ENCODE measurements at places on chromosomes 16 and 17.

DNA sequence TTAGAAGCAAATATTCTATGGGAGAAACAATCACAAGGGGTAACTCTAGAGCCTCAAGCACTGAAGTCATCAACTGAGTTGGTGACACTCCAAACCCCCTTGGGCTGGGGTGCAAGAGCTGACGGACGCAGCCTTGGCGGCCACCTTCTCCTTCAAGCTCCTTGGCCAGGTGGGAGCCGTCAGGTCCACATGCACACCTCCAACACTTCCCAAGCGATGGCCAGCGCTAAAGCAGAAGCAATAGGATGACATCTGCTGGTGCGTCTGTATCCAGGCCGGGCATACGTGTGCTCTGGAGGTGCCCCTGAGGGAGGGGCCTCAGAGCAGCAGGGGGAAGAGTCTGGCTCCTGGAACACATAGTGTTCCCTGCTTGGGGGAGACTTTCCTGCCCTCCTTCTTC is 12.2 kb upstream of the FOXJ1 start:
- DNase-seq, result no peak

DNA sequence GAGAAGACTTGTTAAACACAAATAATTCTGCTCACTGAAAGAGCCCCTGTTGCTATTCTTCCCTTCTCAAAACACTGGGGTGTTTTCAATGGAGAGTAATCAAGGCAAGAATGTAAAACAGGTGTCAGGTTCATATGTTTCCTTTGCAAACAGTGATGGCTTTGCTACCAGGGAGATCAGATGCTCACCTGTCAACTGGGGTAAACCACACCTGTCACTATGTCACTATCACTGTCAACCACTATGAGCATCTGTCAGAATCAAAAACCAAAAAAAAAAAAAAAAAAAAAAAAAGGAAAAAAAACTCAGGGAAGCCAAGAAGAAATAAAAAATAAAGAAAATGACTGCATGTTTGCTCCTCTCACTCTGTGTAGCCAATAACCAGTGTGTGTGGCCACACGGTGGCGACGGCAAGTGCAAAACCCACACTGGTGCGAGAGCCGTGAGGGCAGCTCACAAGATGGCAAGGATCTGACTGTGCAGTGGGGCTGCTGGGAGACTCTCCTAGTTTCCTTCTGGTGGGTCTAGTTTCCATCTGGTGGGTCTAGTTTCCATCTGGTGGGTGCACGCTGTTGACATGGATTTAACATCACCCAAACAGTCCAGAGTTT is 22.7 kb downstream of the USP22 start:
- no peak for DNase-seq

DNA sequence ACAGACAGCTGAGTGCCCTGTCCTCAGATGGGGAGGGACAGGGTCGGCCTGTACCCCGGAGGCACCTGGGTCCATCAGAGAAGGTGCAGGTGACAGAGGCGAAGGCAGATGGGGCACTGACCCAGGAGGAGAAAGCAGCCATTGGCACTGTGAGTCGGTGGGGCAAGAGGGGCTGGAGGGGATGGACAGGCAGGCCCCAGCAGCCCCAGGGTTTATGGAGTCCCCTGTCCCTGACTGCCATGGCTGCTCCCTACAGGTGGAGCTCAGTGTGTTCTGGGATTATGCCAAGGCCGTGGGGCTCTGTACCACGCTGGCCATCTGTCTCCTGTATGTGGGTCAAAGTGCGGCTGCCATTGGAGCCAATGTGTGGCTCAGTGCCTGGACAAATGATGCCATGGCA is 32.1 kb downstream of the ANKRD40 start:
- DNase-seq, result no peak

DNA sequence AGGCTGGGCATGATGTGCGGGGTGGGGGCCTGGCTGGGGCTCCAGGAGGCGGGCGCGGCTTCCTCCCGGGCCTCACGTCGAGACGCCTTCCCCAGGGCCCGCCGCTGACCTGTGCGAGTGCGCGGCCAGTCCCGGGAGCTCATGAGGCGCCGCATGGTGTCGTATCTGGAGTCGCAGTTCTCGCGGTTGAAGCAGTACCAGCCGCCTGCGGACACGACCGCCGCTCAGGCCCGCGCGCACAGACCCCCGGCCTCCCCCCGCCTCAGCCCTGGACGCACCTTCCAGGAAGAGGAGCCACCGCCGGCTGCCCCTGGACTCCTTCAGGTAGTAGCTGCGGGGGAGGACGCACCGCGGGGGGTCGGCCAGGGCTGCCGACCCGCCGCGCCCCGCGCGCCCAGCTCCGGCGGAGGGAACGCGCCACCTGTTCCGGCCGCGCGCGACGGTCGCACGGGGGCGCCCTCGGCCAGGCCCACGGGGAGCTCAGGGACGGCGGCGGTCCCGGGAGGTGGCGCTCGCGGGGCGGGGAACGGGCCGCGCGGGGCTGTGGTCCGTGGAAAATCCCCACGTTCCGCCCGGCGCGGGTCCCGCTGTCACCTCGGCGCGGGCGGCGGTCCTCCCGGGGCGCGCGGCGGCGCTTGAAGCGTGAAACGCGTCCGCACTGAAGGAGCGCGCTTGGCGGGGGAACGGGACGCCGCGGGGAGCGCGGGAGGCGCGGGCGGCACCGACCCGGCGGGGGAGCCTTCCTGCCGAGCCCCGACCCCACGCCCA is 1.4 kb downstream of the NOTUM start:
- peak; percentile 84 for DNase-seq

DNA sequence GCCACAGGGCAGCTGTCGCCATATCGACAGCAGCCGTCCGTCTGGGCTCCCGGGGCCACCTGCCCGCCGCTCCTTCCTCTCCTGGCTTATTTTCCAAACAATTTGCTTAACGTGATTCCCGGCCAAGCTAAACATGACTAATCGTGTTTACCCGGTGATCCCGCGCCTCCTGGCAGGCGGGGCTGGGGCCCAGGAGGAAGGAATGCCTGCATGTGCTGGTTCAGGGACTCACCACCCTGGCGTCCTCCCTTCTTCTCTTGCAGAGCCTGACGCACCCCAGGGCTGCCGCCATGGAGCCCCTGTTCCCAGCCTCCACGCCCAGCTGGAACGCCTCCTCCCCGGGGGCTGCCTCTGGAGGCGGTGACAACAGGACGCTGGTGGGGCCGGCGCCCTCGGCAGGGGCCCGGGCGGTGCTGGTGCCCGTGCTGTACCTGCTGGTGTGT is 6.1 kb downstream of the SSTR5 start:
- no peak for DNase-seq

DNA sequence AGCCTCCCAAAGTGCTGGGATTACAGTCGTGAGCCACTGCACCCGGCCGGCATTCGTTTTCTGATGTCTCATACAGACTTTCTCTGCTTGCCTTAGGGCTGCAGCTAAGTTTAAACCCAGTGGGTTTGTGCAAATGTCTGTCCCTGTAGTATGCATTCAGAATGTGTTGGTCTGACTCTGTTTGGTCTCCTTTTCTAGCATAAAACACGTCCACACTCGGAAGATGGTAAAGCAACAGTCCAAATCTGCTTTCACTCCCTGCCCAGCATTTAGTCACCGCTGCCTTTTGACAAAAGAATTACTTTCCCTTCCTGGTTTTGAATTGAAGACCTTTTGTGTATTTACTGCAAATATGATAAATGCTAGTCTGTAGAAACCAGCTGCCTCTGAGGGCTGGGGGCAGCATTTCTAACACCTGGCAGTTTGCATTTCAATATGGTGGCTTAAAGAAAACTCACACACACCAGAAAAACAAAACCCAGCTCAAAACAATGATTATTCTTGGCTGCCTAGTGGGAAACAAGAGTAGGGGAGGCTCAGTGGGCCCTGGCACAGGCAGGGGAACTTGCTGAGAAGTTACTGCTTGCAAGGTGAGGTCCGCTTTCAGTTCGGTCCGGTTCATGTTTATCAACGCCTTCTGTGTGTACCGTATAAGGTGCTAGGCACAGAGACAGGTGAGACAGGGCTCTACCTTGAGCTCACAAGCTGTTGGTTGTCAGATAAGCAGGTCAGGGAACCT is 56.9 kb downstream of the MSI2 start:
- DNase-seq, result no peak

DNA sequence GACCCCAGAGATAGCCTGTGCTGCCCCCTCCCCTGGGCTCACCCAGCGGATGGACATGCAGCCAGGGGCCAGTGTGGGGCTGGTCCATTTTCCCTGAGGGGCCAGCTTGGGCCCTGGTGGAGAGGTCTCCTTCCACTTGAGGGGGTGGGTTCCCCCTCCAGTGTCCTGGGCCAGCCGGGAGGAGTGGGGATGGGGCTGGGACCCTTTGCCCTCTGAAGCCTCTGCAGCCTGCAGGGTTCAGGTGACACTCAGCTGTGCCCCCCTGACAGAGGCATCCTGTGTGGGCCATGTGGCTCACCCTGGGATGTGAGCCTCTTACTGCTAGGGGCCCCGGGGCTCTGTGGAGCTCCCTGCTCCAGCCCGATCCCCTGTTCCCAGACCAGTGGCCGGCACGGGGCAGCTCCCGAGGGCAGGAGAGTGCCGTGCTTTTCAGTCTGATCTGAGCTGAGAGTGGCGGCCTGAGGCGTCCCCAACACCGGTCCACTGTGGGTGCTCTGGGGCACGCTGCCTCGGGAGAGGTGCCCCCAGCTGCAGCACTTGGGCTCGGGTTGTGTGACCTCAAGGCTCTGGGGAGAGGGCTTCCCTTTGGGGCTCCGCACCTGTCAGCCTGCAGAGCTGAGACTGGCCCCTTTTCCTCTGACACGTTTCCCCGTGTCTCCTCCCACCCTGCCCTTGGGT is 439 bp upstream of the GNG13 start:
- no peak for DNase-seq

DNA sequence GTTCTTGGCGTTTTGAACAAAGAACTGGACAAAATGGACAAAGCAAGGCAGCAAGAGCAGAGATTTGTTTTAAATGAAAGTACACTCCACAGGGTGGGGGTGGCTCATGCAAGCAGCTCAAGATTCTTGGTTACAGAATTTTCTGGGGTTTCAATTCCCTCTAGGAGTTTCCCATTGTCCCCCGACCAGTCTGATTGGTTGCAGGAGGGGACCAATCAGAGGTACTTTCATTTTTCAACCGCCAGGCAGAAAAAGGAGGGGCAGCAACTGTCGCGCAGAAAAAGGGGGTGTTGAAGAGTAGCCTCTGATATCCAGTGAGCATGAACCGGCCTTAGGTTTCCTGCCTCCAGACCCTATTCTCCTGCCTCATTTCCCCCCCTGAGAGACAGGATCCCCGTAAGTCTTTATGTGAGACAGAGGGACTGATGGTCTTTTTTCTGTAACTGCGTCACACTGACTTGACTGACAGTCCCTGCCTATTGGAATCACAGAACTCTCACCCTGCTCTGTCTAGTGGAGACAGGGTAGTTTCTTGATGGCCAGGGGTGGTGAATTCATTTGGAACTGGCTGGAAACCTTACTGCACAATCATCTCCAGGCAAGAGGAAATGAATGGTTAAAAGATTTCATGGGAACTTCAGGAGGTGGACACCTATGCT is 59.4 kb upstream of the ALOX12 start:
- no peak for DNase-seq

DNA sequence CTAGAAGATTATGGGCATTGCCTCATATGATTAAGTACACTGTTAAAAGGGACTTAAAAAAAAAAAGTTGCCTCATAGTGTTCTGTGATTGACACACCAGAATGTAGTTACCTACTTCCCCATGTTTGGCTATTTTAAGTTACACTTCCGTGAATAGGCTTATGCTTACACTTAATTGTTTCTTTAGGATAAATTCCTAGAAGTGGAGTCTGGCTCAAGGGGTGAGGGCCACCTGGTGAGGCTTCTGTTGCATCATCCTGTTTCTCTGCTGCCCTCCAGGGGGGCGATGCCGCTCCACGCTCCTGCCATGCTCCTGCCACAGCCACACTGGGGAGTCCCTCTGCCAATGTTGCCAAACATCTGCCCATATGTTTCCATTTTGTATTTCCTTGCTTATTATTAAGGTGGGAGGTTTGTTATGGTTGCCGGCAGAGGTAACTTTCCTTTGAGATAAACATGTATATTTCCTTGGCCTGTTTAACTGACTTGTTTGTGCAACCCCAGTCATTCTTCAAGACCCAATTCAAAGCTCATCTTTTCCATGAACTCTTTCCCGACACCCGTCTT is 73.1 kb downstream of the KSR1 start:
- DNase-seq, result no peak

DNA sequence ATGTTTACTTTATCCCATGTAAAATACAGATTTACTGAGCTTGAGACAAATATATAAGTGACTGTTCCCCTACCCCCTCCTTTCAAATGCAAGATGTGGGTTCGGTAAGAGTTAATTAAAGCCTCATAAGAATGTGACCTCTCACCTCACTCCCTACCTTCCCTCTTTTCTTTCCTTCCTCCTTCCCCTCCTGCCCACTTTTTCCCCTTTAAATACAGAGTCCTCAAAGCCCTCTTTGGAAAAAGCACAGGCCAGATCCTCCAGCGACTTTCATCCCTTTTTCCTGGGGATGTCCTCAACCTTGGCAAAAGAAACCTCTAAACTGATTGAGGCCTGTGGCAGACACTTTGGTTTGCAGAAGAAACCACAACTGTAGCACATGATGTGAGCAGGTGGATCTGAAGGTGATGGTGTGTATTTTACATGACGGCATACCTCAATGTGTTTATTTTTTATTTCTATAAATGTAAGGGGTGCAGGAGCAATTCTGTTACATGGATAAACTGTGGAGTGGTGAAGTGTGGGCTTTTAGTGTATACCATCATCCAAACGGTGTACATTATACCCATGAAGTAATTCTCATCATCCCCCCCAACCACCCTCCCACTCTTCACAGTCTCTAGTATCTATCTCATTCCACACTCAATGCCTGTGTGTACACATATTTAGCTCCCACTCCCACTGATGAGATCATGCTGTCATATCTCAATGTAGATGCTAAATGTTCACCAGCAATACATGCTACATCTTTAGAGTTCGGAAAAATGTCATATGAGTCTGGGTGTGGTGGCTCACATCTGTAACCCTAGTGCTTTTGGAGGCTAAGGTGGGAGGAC is 77.7 kb downstream of the XYLT1 start:
- DNase-seq, result no peak

DNA sequence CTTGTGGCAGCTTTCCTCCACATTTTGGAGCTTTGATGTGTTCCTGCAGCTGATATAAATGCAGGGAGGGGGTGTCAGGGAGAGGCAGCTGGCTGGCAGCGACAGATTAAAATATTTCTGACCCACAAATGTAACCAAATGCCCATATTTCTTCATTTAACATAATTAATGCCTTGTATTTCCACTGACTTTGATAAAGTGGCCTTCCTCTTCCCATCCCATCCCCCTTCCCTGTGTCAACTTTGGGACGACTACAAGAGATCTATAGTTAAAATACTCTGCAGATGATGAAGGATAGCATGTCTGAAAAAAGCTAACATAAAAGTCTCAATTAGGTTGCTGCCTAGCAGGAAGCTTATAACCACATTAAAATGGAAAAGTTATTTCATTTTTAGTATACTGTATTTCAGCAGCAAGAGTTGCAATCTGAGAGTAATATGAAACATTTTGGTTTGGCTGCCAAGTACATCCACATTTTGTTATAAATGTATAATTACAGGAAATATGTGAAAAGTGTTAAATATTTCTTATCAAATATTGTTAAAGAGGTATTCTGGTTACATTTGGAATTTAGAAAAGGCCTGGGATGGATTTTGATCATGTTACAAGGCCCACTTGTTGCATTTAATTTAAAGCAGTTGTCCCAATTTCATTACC is 238.7 kb upstream of the TBX2 start:
- DNase-seq, result no peak

GRCh38 chr16:72891291-72892227 is 156.4 kb downstream of the ZFHX3 start:
- no peak for DNase-seq

Measured in mesothelial cell of epicardium (in vitro differentiated cells).